CMK (cell line): ENCODE measurements at places on chromosomes 12 and 14.

DNA sequence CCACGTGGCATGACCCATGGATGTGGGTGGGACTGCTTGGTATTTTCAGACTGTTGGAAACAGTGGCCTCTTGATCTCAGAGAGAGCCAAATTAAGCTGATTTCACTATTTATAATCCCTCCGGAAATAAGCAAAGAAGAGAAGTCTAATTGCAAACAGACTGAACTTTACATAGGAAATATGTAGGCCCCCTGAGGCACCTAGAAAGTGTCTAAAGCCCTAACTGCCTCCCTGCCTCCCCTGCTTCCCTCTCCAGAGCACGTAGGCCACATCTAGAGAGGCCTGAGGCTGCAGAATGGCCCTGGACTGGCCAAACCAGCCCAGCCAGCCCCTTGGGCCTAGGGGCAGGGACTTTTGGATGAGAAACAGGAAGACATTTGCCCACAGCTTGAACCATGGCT lies 123.8 kb downstream of the ZFP36L1 start:
- no peak for DNase-seq

DNA sequence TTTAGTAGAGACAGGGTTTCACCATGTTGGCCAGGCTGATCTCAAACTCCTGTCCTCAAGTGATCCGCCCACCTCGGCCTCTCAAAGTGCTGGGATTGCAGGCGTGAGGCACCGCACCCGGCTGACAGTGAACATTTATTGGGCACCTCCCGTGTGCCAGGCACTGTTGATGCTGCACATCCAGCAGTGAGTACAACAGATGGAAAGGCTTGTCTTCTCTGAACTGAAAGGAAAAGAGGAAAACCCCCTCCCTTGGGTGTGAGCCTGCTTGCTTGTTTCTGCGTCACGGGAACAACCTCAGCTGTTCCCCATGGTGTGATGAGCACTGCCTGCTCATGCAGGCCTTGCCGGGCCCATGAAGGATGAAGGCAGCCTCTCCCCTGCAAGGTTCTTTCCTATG lies 39.5 kb downstream of the DGLUCY start:
- DNase-seq, result no peak

GRCh38 chr12:21026302-21026701 lies 104.7 kb upstream of the SLCO1B1 start:
- no peak for DNase-seq

- no peak for DNase-seq
These were observed 3.8 kb downstream of the GALNT16 start for GRCh38 chr14:69263771-69264170.

GRCh38 chr12:50243507-50243906 lies 39.8 kb downstream of the LIMA1 start:
- no peak for DNase-seq

GRCh38 chr14:31435276-31435675 lies 14.9 kb upstream of the HEATR5A start:
- DNase-seq, result no peak

- no peak for DNase-seq
These were observed 95.2 kb downstream of the FAR2 start for GRCh38 chr12:29244159-29244765.

DNA sequence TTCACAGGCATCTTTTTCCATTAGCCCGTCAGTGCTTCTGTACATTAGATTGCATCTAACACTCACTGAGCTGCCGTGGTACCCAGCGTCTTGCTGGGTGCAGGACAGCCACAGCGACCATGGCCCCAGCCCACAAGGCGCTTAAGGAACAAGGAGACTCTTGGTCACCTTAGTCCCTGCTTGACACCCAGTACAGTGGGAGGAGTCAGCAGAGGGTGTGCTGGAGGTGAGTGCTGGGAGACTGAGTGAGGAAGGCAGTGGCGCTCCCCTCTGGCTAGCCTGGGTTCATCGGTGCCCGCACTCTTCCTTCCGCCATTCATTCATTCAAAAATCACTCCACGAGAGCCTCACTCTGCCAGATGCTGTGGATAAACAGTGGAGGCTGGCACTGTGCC lies 21.8 kb downstream of the FBLN5 start:
- DNase-seq, result no peak

- no peak for DNase-seq
These were observed 651 bp downstream of the TMEM117 start for GRCh38 chr12:43836475-43836989.

DNA sequence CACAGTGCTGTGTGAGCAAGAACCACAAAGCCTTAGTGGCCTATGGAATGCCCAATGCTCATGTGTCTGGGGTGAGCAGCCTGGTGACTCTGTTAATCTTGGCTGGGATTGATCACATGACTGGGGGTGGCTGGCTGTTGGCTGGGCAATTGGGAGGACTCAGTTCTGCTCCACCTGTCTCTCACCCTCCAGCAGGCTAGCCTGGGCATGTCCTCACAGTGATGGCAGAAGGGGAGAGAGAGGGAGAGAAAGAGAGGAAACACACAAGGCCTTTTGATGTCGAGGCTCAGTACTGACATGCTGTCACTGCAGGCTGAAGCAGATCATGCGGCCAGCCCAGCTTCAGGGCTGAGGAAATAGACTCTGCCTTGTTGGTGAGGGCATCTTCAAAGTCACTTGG lies 136.8 kb downstream of the TBX5 start:
- DNase-seq, result no peak

GRCh38 chr12:321606-322326 lies 59.1 kb upstream of the SLC6A13 start:
- DNase-seq, result no peak

DNA sequence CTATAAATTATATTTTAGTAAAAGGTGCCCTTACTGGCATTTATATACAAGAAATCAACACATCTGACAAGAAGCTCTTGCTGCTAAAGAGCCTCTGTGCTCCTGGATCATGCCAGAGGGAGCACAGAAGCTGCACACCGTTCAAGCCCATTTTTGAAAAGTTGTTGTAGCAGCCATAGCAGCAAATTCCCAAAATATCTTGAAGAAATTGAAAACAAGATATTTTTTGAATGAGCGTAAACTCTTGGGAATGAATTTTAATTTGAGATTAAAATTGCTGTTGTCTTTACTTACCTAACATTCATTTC lies 540 bp upstream of the CLEC2D start:
- DNase-seq, result no peak

- DNase-seq, result no peak
These were observed 65.8 kb downstream of the PITPNM2 start for GRCh38 chr12:123085066-123085465.

DNA sequence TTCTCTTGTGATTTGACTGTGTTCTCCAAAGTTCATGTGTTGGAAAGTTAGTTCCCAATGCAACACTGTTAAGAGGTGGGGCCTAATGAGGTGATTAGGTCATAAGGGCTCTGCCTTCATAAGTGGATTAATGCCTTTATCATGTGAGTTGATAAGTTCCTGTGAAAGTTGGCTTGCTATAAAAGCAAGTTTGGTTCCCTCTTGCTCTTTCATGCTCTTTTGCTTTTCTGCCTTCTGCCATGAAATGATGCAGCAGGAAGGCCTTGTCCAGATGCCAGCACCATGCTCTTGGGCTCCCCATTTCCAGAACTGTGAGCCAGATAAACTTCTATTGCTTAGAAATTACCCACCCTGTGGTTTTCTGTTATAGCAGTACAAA lies 41.9 kb downstream of the SLC16A7 start:
- DNase-seq, result no peak

- no peak for DNase-seq
These were observed 511 bp downstream of the ANO6 start for GRCh38 chr12:45216230-45216982.

DNA sequence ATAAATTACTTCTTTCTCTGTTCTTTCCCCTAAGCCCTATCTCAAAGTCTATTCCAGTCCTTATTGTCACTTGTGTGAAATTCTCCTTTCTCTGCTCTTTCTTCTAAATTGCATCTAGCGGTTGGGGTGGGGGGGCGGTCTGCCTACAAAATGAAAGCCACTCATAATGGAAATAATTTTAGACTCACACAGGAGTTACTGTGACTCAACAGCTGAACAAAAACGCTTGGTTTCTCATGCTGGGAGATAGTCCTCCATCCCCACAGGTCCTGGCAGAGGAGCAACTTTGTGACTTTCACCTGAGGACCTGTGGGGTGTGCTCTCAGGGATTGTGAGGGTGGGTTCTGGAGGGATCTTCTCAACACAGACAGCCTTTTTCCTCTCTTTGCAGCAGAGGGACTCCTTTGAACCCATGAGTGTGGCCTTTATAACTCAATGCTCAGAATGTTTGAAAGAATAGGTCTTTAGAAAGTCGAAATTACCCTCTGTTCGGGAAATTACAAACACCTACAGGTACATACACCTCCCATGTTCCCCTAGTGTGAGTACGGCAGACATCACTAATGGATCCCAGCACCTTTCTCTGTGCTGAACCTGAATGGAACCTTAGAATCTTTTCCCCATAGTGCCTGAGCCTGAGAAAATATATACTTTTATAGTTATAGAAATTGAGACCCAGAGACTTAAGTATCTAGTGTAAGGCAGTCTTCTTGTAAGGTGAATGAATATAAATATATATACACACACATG lies 109.7 kb downstream of the CHST11 start:
- no peak for DNase-seq

DNA sequence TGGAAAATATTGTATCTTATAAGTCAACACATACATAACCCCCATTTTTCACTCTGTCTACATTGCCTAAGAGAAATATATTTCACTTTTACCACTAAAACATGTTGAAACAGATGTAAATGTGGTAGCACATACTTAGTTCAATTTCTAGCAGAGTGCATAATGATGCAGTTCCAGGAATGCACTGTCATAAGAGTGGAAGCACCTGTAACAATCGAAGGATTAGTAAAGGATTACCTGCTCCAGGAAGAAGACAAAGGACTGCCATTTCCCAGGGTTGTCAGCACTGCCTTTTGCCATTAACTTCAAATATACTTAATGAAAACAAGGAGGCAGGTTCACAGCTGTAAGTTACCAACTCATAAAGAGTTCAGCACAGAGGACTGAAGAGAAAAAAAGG lies 24.6 kb downstream of the DAD1 start:
- no peak for DNase-seq

DNA sequence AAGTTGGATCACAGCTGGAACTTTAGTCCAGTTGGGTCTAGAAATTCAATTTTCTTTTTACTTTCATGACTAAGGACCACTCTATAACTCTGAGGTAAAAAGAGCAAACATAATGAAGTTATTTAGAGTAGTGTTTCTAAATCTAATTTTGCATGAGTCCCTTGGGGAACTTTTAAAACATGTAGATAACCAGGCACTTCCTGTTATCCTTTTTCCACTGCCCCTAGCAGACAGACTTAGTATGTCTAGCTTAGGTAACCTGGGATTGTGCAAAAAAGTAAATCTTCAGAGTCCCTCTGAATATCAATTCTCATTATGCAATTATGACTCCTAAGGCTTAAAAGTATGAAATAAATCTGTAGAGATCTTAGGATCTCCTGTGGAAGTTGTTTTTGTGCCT lies 371.2 kb downstream of the DIO2 start:
- DNase-seq, result no peak

DNA sequence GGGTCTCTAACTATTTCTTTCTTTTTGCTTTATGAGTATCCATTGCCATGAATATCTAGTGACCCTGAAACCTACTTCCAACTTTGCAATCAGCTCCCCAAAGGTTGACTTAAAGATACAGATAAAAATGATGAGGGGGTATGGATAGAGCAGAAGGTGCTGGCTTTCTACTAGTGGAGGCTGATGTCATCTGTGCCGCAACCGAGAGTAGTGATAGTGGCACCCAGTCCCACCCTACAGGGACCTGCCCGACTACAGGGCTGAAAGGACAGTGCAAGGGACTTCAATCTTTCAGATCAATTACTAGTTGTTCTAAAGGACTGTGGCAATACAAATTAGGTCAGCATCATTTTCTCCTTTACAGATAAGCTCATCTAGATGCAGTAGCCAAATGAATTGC lies 806.0 kb downstream of the VRK1 start:
- no peak for DNase-seq

- DNase-seq, result no peak
These were observed 66.9 kb downstream of the C12orf56 start for GRCh38 chr12:64323476-64324225.

DNA sequence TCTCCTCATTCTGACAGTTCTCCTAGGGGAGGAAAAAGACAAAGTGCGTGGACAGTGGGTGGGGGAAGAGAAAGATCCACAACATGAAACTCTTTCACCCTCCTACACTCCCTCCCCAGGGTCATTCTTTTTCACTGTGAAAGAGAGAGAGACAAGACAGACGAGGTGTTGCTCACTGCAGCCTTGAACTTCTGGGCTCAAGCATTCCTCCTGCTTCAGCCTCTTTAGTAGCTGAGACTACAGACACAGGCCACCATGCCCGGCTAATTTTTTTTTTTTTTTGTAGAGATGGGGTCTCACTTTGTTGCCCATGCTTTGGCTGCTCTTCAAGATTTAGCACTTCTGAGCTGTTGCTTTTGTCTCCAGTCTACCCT lies 2.7 kb downstream of the GPX2 start:
- DNase-seq, result no peak

GRCh38 chr14:32400480-32400879 lies 71.4 kb downstream of the AKAP6 start:
- DNase-seq, result no peak

DNA sequence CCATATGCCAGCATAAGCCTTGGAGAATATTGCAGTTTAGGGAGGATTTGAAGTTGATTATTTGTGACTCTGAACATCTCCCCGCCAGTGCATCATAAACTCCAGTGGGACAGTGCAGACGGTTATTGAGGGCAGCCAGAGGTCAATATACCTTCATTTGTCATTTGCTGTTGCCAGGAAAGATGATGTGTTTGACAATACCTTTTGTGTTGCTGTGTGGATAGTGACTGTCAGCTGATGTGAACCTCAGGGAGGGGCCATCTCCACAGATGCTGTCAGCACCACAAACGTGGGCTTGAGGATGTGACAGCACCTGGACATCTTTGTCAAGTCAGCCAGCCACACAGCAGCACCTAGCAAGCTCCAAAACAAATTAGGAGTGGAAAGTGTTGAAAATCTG lies 11.5 kb downstream of the CCDC198 start:
- no peak for DNase-seq

GRCh38 chr12:45050751-45051571 lies at the start of gene DBX2:
TSS of gene DBX2 (minus strand) at chr12:45051099. CDS start at chr12:45050927, 172 bp downstream.
- no peak for DNase-seq

DNA sequence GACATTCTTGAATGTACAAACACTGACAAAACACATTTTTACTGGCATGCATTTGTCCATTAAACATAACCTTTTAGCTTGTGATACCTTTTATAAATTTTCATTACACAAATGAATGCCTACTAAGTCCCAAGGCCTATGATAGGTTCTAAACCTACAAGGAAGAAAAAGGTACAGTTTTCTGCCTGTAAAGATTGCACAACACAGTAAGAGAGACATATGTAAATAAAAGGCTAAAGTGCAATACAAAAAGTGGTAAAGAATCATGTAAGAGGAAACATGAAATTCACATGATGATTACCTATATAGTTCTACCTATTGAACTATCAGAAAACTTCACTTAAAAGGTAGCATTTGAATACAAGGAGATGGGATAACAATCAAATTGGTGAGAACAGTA lies 14.6 kb upstream of the ARID4A start:
- no peak for DNase-seq

GRCh38 chr12:112986291-112986800 lies 8.0 kb downstream of the OAS2 start:
- DNase-seq, result no peak
